ENCODE measurements at places on chromosomes 1 and 21.

- peaks cover 6% of the 10 kb centered on the region for H3K4me1 ChIP-seq
- DNase-seq = no peak
- H3K4me3 ChIP-seq = no peak overlapping the region
- no peaks in the 10 kb centered on the region for H3K36me3 ChIP-seq
- no peaks in the 10 kb centered on the region for H3K27me3 ChIP-seq
- no peak overlapping the region for H3K27ac ChIP-seq
These were observed 94.0 kb downstream of the ST6GALNAC5 start for GRCh38 chr1:76961181-76961819.

DNA sequence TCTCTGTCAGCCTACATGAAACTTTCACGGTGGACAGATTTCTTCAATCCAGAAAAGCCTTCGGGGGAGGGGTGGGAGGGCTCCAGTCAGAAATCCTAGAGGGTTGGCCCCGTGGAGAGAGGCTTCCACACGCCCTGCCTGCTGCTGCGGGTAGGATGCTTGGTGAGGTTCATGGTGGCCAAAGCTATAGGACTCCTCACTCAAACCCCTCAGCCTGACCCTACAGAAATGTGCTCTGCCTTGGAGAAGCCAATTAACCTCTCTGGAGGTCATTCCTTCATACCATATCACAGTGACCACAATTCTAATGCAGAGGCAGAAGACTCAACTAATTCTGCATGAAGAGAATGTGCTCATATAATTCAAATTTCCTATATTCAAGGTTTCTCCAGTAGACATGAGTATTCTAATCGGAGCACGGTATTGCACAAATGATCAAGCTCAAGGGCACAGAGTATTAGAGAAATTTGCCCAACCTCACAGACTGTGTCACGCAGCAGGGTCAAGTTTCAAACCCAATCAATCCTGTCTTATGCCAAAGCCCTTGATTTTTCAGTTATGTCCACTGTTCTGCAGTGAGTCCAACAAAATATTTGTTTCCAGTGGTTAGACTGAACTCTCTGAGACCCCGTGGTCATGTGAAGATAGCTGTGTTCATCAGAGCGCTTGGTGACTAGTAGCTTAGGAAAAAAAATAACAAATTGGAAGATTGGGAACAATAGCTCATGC lies 104.8 kb downstream of the TOMM20 start:
- no peaks in the 10 kb centered on the region for H3K27me3 ChIP-seq
- DNase-seq = no peak
- H3K27ac ChIP-seq = no peak overlapping the region
- peaks cover 9% of the 10 kb centered on the region for H3K4me1 ChIP-seq
- no peak overlapping the region for H3K4me3 ChIP-seq
- no peaks in the 10 kb centered on the region for H3K36me3 ChIP-seq

DNA sequence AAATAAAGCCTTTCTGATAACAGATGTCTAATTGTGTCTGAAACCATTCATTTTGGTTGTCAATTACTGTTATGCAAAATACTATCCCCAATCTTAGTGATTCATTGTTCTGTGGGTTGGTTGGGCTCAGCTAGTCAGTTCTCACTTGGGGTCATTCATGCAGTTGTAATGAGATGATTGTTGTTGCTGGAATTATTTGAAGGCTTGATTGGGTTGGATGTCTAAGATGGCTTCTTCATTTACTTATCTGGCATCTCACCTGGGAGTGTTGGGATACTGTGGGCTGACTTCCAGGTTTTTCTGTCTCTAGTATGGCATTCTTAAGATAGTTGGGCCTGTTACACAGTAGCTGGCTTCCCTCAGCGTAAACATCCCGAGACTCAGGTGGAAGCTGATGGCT lies 217.8 kb upstream of the B3GALT2 start:
- no peak overlapping the region for H3K27ac ChIP-seq
- no peaks in the 10 kb centered on the region for H3K36me3 ChIP-seq
- no peaks in the 10 kb centered on the region for H3K4me1 ChIP-seq
- no peak for DNase-seq
- H3K27me3 ChIP-seq = no peaks in the 10 kb centered on the region
- H3K4me3 ChIP-seq = no peak overlapping the region

- peak overlapping the region; percentile 67 for H3K4me3 ChIP-seq
- H3K36me3 ChIP-seq = no peaks in the 10 kb centered on the region
- H3K27ac ChIP-seq = peak overlapping the region; percentile 96
These were observed 31.9 kb upstream of the EDN2 start for GRCh38 chr1:41516168-41517061.

DNA sequence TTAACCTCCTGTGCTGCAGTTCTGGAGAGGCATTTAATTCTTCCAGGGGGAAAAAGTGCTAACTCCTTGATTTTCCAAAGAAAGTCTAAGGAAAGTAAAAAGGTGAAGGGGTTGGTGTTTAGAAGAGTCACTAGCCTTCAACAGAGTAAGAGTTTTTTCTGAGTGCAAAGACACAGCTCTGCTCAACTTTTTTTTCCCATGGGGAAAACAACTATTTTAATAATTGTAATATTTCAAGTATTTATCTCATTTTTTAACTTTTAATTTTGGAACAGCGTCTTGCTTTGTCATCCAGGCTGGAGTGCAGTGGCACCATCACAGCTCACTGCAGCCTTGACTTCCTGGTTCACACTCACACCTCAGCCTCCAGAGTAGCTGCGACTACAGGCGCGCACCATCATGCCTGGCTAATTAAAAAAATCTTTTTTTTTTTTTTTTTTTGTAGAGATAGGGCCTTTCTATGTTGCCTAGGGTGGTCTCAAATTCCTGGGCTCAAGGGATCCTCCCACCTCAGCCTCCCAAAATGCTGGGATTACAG lies 202.6 kb downstream of the APP start:
- peaks cover 18% of the 10 kb centered on the region for H3K36me3 ChIP-seq
- no peak for DNase-seq
- no peak overlapping the region for H3K4me3 ChIP-seq
- H3K27ac ChIP-seq = peak overlapping the region; percentile 70
- H3K4me1 ChIP-seq = peaks cover 57% of the 10 kb centered on the region
- H3K27me3 ChIP-seq = no peaks in the 10 kb centered on the region

- DNase-seq = no peak
- H3K36me3 ChIP-seq = no peaks in the 10 kb centered on the region
- H3K27ac ChIP-seq = peak overlapping the region; percentile 82
- peak overlapping the region; percentile 65 for H3K4me3 ChIP-seq
These were observed 4.9 kb downstream of the ARHGEF19 start for GRCh38 chr1:16207318-16208269.

GRCh38 chr1:91697416-91697815 lies 188.5 kb downstream of the TGFBR3 start:
- no peaks in the 10 kb centered on the region for H3K36me3 ChIP-seq
- H3K27me3 ChIP-seq = no peaks in the 10 kb centered on the region
- no peak for DNase-seq
- H3K4me1 ChIP-seq = no peaks in the 10 kb centered on the region
- H3K4me3 ChIP-seq = no peak overlapping the region

- H3K36me3 ChIP-seq = no peaks in the 10 kb centered on the region
- DNase-seq = peak; percentile 18
- H3K27ac ChIP-seq = no peak overlapping the region
- H3K4me1 ChIP-seq = 0 out of 2 replicates have a peak, but pooled peaks cover 3% of the 10 kb centered on the region
These were observed 1.2 kb downstream of the ADAM30 start for GRCh38 chr1:119895102-119895501.

- no peak overlapping the region for H3K4me3 ChIP-seq
- H3K4me1 ChIP-seq = no peaks in the 10 kb centered on the region
- H3K27ac ChIP-seq = no peak overlapping the region
- no peaks in the 10 kb centered on the region for H3K27me3 ChIP-seq
- no peaks in the 10 kb centered on the region for H3K36me3 ChIP-seq
These were observed 566.8 kb upstream of the TMPRSS15 start for GRCh38 chr21:18970416-18970815.

DNA sequence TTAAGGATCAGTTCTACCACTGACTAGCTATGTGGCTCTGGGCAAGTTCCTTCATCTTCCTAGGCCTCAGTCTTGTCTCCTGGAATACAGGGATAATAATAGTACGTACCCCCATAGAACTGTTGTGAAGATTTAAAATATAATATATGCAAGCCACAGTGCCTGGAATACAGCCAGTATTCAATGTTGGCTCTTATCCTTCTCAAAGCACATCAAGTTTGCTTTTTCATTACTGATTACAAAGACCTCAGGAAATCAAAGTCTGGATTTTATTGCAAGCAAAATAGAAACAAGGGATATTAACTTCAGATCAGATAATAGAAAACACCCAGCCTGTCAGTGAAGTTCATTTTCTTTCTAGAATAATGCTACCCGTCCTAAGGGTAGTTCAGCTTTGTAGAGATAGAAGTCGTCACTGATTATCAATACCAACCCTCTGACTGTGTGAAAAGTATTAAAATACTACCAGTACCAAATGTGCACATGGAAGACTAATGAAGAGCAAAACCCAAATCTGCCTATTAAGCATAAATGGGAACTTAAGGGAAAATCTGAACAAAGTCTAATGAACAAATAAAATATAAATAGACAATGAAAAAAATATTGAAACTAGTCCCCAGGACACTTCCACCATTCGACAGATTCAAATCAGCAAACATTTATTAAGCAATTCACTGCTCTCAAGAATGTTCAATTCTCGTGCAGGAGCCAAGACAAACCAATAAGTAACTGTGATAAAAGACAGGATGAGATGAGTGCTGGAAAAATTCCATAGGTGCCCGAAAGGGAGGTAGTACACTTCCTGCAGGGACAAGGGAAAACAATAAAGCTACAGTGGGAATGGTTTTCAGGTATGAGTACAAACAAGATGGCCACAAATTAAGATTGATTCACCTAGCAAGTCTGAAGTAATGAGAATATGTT lies 206.2 kb downstream of the SMYD3 start:
- H3K4me1 ChIP-seq = peaks cover 23% of the 10 kb centered on the region
- no peaks in the 10 kb centered on the region for H3K36me3 ChIP-seq
- H3K4me3 ChIP-seq = no peak overlapping the region
- DNase-seq = peak; percentile 32
- H3K27ac ChIP-seq = no peak overlapping the region

GRCh38 chr1:10211805-10212410 lies 1.5 kb downstream of the KIF1B start:
- H3K27ac ChIP-seq = peak overlapping the region; percentile 80
- H3K4me3 ChIP-seq = peak overlapping the region; percentile 100
- DNase-seq = peak; percentile 47
- peaks cover 18% of the 10 kb centered on the region for H3K4me1 ChIP-seq

GRCh38 chr1:64981601-64982533 lies 15.5 kb upstream of the JAK1 start:
- no peaks in the 10 kb centered on the region for H3K27me3 ChIP-seq
- no peaks in the 10 kb centered on the region for H3K36me3 ChIP-seq
- peak overlapping the region; percentile 20 for H3K4me3 ChIP-seq
- peaks cover 25% of the 10 kb centered on the region for H3K4me1 ChIP-seq
- peak; percentile 66 for DNase-seq

GRCh38 chr1:67611846-67612245 lies 73.2 kb upstream of the GADD45A start:
- H3K4me1 ChIP-seq = peaks cover 23% of the 10 kb centered on the region
- no peak overlapping the region for H3K4me3 ChIP-seq
- peak; percentile 10 for DNase-seq
- no peak overlapping the region for H3K27ac ChIP-seq
- no peaks in the 10 kb centered on the region for H3K27me3 ChIP-seq
- no peaks in the 10 kb centered on the region for H3K36me3 ChIP-seq

- peak overlapping the region; percentile 87 for H3K27ac ChIP-seq
- DNase-seq = peak; percentile 99
- H3K4me1 ChIP-seq = peaks cover 27% of the 10 kb centered on the region
- no peaks in the 10 kb centered on the region for H3K36me3 ChIP-seq
These were observed 42.1 kb upstream of the TP53BP2 start for GRCh38 chr1:223887747-223888418.

GRCh38 chr21:34126691-34127090 lies 53.3 kb downstream of the MRPS6 start:
- no peak overlapping the region for H3K27ac ChIP-seq
- no peak overlapping the region for H3K4me3 ChIP-seq
- H3K4me1 ChIP-seq = peaks cover 12% of the 10 kb centered on the region

GRCh38 chr1:94215955-94216354 lies 21.4 kb downstream of the ARHGAP29 start:
- DNase-seq = peak; percentile 51
- no peak overlapping the region for H3K4me3 ChIP-seq
- no peaks in the 10 kb centered on the region for H3K27me3 ChIP-seq
- peak overlapping the region; percentile 11 for H3K27ac ChIP-seq
- peaks cover 15% of the 10 kb centered on the region for H3K4me1 ChIP-seq

- H3K4me3 ChIP-seq = no peak overlapping the region
- H3K4me1 ChIP-seq = no peaks in the 10 kb centered on the region
- no peak overlapping the region for H3K27ac ChIP-seq
- DNase-seq = no peak
- H3K36me3 ChIP-seq = no peaks in the 10 kb centered on the region
- peaks cover 20% of the 10 kb centered on the region for H3K27me3 ChIP-seq
These were observed 539.4 kb downstream of the KIF26B start for GRCh38 chr1:245693941-245694752.

DNA sequence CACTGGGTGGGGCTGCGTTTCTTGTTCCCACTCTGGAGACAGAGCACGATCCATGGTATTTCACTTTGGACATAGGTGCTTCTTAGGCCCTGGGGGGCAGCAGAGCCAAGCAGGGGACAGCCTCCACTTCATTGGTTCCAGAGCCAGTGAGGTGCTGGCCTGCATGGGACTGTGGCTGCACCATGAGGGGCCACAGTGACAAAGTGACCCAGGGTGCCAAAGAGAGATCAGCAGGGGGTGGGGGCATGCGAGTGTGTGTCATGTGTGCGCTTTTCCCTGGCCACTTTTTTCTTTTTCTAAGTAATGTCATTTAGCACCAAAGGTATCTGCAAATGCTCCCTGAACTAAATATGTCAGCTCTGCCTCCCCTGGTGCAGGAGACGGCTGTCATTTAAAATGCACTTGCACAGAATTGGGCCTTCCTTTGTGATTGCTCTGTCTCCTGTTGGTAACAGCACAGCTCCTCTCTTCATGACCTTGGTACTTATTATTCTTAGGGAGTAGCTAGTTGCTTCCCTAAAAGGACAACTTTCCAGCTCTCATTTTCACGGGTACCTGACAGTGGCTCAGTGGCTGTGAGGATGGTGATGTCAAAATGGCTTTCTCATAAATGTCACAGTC lies 75.5 kb upstream of the VAMP3 start:
- H3K4me3 ChIP-seq = no peak overlapping the region
- H3K4me1 ChIP-seq = no peaks in the 10 kb centered on the region
- DNase-seq = no peak

DNA sequence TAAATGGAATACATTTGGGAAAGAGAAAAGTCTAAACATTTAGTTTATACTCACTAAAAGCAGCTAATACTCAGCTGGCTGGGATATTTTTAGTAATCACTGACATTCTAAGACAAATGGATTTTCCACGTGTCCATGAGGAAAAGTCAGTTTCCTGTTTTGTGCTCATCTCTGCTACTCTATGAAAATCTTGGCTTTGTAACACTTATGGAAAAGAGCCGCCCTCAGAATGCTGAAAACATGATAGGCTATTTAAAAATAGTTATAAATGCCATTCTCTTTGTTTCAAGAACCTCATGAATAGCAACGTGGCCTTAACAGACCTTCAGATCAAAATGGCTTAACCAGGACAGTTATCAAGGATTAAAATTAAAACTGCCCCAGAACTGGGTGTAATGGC lies 29.9 kb downstream of the MRAP start:
- H3K4me3 ChIP-seq = no peak overlapping the region
- no peaks in the 10 kb centered on the region for H3K4me1 ChIP-seq
- H3K27me3 ChIP-seq = no peaks in the 10 kb centered on the region
- H3K27ac ChIP-seq = no peak overlapping the region
- DNase-seq = no peak
